ENCODE measurements at places on chromosomes 5 and 9. TPM values are rescaled to one million over a fixed set of nuclear protein-coding genes. Genes with fewer than 3 reads are reported as not detected.

Gene C5
- total RNA-seq: 16.4 TPM

Gene RANBP17
- total RNA-seq: 16.7 TPM

GRCh38 chr5:96881511-96882115, 5.3 kb downstream of the ERAP2 start:
- peaks cover 7% of the 10 kb centered on the region for H3K4me1 ChIP-seq
- DNase-seq: no peak
- no peak overlapping the region for H3K27ac ChIP-seq
- no peaks in the 10 kb centered on the region for H3K27me3 ChIP-seq
- no peak overlapping the region for H3K4me3 ChIP-seq
- H3K36me3 ChIP-seq: peaks cover 10% of the 10 kb centered on the region

DNA sequence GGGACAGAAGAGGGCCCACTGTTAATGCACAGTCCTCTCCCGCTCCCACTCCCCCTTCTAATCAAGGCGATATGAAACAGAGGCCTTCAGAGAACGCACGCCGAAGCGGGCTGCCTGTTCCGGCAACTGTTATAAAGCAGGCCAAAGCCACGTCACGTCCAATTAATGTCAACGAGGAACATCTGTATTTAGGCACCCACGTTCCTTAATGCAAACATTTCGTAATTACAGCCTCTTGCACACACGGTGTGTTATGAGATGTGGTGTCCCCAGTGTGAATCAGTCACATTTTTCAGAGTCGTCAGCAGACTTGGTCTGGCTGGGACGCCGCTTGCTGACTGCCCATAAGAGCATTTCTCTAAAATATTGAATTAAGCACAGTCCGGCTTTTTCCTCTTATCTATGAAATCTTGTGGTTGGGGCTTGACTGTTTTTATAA, 339.0 kb downstream of the NSG2 start:
- peaks cover 7% of the 10 kb centered on the region for H3K27me3 ChIP-seq
- no peaks in the 10 kb centered on the region for H3K36me3 ChIP-seq
- peak; percentile 62 for DNase-seq
- no peak overlapping the region for H3K4me3 ChIP-seq
- no peaks in the 10 kb centered on the region for H3K4me1 ChIP-seq
- H3K27ac ChIP-seq: no peak overlapping the region

- H3K4me3 ChIP-seq: no peak overlapping the region
- no peaks in the 10 kb centered on the region for H3K36me3 ChIP-seq
- H3K4me1 ChIP-seq: no peaks in the 10 kb centered on the region
- DNase-seq: peak; percentile 67
- no peaks in the 10 kb centered on the region for H3K27me3 ChIP-seq
Measured at GRCh38 chr5:10577371-10578292, 13.8 kb downstream of the ANKRD33B start.

GRCh38 chr9:108724122-108724521, 131.7 kb downstream of the ACTL7B start:
- no peaks in the 10 kb centered on the region for H3K36me3 ChIP-seq
- H3K27ac ChIP-seq: no peak overlapping the region
- H3K4me1 ChIP-seq: peaks cover 7% of the 10 kb centered on the region
- no peaks in the 10 kb centered on the region for H3K27me3 ChIP-seq
- no peak for DNase-seq

GRCh38 chr5:38423276-38424147, 132.9 kb downstream of the LIFR start:
- H3K27me3 ChIP-seq: no peaks in the 10 kb centered on the region
- no peak overlapping the region for H3K27ac ChIP-seq
- no peak overlapping the region for H3K4me3 ChIP-seq

DNA sequence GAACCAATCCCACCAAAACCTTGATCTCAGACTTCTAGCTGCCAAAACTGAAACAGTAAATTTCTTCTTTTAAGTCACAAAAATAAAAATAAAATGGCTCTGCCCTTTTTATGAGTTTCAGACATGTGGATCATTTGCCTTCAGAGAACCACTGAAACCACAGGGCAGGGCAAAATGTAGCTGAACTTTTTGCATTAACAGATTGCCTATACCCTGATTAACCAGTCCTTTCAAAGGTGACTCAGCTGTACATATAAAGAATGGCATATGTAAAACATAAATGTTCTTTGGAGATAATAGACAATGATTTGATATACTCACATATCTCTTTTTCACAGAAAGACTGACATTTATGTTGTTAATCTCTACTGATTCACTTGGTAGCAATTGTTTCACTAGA, 187.1 kb upstream of the GRIN3A start:
- H3K36me3 ChIP-seq: no peaks in the 10 kb centered on the region
- no peak overlapping the region for H3K27ac ChIP-seq
- no peaks in the 10 kb centered on the region for H3K27me3 ChIP-seq
- no peaks in the 10 kb centered on the region for H3K4me1 ChIP-seq
- DNase-seq: no peak
- H3K4me3 ChIP-seq: no peak overlapping the region

GRCh38 chr5:113056988-113057387, 80.4 kb downstream of the DCP2 start:
- peaks cover 3% of the 10 kb centered on the region for H3K4me1 ChIP-seq
- no peaks in the 10 kb centered on the region for H3K27me3 ChIP-seq
- no peak overlapping the region for H3K27ac ChIP-seq

Measured in lung (tissue), 17 donors.